ENCODE measurements at places on chromosomes 2 and 18.

DNA sequence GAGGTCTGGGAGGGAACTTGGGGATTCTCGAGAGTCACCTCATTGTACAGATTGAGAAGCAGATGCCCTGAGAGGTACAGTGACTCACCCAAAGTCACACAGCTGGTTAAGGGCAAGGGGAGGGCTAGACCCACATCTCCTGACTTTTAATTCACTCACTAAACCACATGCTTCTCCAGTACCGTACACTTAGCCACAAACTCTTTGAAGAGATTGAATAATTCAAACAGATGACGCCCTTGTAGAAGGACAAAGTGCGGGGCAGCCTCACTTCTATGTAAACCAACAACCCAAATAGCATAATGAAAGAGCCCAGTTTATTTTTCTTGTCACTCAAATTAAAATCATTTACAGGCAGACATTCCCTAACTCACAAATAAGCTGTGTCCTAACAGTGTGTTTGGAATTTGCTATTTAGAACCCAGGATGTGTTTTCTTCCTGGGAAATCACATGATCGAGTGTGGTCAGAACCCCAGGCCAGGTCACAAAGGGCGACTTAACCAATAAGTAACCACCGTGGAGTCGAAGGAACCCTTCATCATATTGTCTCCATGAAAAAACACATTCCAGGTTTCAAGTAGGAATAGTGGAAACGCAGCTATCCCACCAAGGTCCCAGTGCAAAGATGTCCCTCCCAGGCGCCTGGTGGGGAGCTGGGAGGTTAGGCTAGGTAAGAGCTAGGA, 35.8 kb upstream of the PTPN4 start:
- no peak for DNase-seq

DNA sequence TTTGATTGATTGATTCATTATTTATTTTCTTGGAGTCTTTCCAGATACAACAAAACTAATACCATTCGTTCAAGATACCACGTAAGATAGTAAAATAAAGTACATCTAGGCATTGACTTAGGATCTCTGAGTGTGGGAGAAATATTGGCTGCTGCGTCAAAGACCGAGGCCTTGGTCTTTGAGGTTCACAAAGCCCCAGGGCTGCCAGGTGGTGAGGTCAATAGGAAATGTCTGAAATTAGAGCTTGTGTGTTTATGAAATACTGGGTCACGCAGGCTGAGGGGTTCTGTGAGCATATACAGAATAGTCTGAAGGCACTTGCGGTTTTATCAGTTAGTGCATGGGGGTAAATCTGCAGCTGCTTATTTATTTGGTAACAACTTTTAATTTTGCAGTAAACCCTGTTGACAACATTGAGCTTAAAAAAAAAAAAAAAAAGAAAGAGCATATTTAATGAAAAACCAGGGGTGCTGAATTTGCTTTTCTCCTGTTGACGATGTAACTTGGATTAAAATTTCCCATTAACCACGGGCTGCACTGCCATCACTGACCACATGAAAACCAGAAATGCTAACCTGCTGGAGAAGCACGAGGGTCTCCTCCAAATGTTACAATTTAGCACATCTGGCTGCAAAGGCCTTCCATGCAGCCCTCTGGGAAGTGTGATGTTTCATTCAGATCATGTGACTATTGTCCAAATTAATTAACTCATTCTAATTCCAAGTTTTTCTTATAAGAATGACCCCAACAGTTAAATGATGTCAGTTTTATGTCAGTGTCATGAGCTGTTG, 27.1 kb upstream of the SERPINB12 start:
- DNase-seq = no peak

DNA sequence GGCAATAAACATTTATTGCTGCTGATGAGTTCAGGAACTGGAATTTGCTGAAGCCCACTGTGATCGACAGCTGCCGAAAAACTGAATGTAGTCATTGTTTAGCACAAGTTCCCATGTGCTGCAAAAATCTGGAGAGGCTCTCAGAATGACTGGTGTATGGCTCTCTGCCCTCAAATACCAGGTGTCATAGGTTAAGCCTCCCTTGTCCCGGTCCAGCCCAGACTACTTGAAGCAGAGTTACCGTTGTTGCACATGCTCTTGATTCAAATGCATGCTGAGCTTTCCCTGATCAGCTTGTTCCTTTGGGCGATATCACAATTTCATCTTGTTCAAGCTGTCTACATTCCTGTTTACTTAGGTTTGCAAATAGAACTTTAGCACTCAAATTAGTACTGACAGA, 625.2 kb downstream of the CPS1 start:
- no peak for DNase-seq

DNA sequence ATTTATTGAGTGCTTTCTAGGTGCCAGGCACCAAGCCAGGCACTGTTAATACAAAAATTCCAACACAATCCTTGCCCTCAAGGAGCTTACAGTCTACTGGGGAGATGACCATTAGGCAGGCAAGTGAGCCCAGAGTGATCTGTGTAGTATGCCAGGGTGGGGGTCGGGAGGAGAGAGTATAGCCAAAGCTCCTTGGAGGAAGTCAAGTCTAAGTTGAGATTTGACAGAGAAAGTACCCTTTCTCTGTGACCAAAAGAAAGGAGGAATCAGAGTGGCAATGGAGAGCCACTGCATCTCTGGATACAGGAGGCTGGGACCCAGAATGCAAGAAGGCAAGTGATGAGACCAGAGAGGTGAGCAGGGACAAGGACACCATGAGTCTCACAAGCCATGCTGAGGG, 7.5 kb downstream of the ANKRD53 start:
- DNase-seq = no peak

GRCh38 chr2:168220965-168221819, 26.2 kb downstream of the STK39 start:
- DNase-seq = no peak

- no peak for DNase-seq
Observed at GRCh38 chr2:185372188-185372587, 366.4 kb upstream of the FSIP2 start.

Measured in NCI-H1092 (cell line).